SJCRH30 (cell line): ENCODE measurements at places on chromosomes 12 and 14. TPM values are rescaled to one million over a fixed set of nuclear protein-coding genes. Genes with fewer than 3 reads are reported as not detected.
A peak's percentile ranks its signal among the peaks of the same experiment; 100 is the strongest.

DNA sequence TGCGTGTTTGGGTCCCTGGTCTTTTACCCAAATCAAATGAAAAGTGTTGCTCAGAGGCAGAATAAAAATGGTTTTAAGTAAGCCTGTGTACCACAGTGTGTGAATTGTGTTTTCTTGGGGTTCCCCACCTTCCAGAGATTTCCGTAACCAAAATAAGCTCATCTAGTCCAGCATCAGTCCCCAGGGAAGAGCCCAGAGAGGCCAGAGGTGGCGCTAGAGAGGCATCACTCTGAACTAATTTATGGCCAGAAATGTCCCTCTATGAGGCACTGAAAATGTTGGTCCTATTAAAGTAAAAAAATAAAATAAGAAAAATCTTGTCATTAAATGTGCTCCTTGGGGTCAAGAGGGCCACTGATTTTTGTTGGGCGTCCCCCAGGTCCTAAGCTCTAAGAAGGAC lies 24.9 kb upstream of the PRKAB1 start:
- no peak for DNase-seq
- no peak overlapping the region for H3K27ac ChIP-seq
- H3K27me3 ChIP-seq: no peaks in the 10 kb centered on the region
- peaks cover 11% of the 10 kb centered on the region for H3K4me1 ChIP-seq

DNA sequence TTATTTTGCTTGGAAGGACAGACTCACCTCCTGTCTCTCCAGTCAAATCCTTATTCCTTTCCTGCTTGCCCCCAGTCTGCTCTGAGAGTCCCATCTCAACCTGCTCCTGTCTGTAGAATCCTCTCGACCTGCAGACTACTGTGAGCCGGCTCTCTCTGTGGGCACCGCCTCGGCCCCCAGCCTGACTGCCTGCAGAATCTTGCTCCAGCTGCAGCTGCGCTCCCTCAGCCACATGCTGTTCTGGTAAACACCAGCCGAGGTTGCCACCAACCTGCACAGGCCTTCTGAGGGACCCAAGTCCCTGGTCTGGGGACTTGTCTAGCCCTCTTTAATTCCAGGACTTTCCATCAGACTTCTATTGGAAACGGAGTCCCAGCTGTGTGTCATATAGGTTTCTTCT lies 44.8 kb upstream of the PRMT8 start:
- H3K4me1 ChIP-seq: no peaks in the 10 kb centered on the region
- H3K27ac ChIP-seq: no peak overlapping the region
- DNase-seq: no peak
- H3K36me3 ChIP-seq: no peaks in the 10 kb centered on the region
- no peak overlapping the region for H3K4me3 ChIP-seq
- H3K27me3 ChIP-seq: peaks cover 7% of the 10 kb centered on the region; the same call in 1 of the 2 replicates

The KRT79 gene
- not detected in 2 replicates for total RNA-seq

GRCh38 chr14:52551205-52551604 lies 1.1 kb downstream of the TXNDC16 start:
- no peak for DNase-seq
- no peak overlapping the region for H3K27ac ChIP-seq
- peak overlapping the region; percentile 73 for H3K4me3 ChIP-seq
- H3K4me1 ChIP-seq: peaks cover 3% of the 10 kb centered on the region; the same call in 1 of the 2 replicates
- H3K27me3 ChIP-seq: no peaks in the 10 kb centered on the region
- no peaks in the 10 kb centered on the region for H3K36me3 ChIP-seq

- no peaks in the 10 kb centered on the region for H3K27me3 ChIP-seq
- H3K4me1 ChIP-seq: no peaks in the 10 kb centered on the region
- no peak overlapping the region for H3K4me3 ChIP-seq
- H3K27ac ChIP-seq: no peak overlapping the region
Observed at GRCh38 chr14:61710853-61711817, 15.8 kb downstream of the HIF1A start.

The CFAP54 gene
- 0.16 TPM in 1 of 2 replicates, not detected in the other for total RNA-seq

DNA sequence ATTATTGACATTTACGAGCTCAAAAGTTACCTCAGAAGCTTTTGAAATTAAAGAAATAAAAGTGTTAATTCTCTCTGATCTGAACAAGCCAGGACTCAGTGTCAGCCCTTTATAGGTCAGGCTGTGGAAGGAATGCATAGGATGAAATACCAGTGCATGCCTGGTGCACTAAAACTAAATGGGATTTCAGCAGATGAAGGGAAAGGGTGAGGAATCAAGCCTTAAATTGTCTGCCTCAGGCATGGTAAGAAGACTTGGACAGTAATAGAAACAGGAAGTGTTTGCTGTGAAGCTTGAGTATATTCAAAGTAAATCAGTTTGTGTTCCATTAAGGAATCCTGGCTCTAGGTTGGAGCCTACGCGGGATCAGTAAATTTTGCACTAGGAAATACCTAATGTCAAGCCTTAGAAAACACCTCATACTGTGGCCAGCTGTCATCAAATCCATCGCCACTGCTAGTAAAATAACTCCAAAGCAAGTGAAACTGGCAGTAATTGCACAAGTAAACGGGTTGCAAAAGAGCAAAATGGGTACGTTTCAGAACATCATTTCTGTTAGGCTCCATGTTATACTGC lies 76.3 kb downstream of the PDE3A start:
- H3K27me3 ChIP-seq: no peaks in the 10 kb centered on the region
- no peak overlapping the region for H3K4me3 ChIP-seq
- DNase-seq: no peak
- no peaks in the 10 kb centered on the region for H3K36me3 ChIP-seq

GRCh38 chr14:31592122-31592521 lies 30.9 kb downstream of the NUBPL start:
- H3K36me3 ChIP-seq: no peaks in the 10 kb centered on the region; the same call in 1 of the 2 replicates
- no peaks in the 10 kb centered on the region for H3K27me3 ChIP-seq
- H3K27ac ChIP-seq: no peak overlapping the region
- no peaks in the 10 kb centered on the region for H3K4me1 ChIP-seq
- H3K4me3 ChIP-seq: no peak overlapping the region
- no peak for DNase-seq

DNA sequence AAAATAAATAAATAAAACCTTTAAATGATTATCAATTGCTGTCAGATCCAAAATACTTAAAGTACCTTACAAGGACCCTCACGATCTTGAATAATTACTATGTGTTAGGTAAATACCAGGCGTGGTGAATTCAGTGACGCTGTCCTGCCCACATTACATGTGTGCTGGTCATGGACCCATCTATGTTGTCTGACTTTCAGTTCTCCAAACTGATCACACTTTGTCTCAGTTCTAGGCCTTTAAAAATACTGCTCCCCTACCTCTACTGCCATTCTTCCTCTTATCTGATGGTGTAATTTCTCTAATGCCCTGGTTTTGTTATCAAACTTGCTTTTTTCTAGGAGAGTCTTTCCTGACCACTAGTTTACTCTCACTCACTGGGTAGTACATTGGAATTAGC lies 520.7 kb downstream of the TRHDE start:
- H3K27me3 ChIP-seq: no peaks in the 10 kb centered on the region
- no peaks in the 10 kb centered on the region for H3K36me3 ChIP-seq
- H3K4me3 ChIP-seq: no peak overlapping the region
- H3K4me1 ChIP-seq: no peaks in the 10 kb centered on the region
- DNase-seq: no peak

GRCh38 chr12:81461163-81461562 lies 298.0 kb downstream of the PPFIA2 start:
- no peak overlapping the region for H3K27ac ChIP-seq
- H3K27me3 ChIP-seq: no peaks in the 10 kb centered on the region
- no peaks in the 10 kb centered on the region for H3K4me1 ChIP-seq
- no peaks in the 10 kb centered on the region for H3K36me3 ChIP-seq

The ZDHHC22 gene
- total RNA-seq: 12.1 and 13.4 TPM in 2 replicates

The EIF5 gene
- total RNA-seq: 352 and 383 TPM in 2 replicates

The CAPS2 gene
- 0.71 and 1.1 TPM in 2 replicates for total RNA-seq

The SERPINA4 gene
- not detected in 2 replicates for total RNA-seq

DNA sequence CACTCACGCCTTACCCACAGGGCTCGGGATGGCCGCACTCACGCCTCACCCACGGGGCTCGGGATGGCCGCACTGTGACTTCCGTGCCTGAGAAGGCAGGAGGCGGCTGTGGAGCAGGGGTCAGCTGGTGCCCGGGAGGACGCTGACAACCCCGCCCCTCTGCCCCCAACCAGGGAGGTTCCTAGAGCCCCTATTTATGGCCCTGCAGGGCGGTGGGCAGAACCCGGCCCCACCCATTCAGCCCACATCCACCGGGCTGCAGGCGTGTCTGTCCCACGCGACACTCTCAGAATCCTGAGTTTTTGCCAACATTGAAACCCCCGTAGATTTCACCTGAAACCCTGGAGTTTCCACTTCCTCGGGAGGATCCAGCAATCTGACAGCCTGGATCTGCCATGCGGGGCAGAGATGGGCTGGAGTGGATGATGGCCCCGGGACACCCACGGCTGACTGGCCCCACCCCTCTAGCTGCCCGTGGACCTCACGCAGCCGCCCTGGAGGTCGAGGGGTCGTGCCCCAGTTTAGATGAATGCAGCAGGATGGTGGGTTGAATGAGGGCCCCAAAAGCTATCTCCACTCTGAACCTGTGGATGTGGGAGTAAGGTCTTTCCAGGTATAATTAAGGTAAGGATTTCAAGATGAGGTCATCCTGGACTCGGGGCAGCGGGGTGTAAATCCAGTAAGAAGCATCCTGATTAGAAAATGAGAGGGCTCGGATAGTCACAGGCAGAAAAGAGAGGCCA lies 20.4 kb downstream of the GALNT9 start:
- no peaks in the 10 kb centered on the region for H3K4me1 ChIP-seq
- H3K27ac ChIP-seq: no peak overlapping the region
- H3K4me3 ChIP-seq: no peak overlapping the region
- no peak for DNase-seq
- no peaks in the 10 kb centered on the region for H3K36me3 ChIP-seq

DNA sequence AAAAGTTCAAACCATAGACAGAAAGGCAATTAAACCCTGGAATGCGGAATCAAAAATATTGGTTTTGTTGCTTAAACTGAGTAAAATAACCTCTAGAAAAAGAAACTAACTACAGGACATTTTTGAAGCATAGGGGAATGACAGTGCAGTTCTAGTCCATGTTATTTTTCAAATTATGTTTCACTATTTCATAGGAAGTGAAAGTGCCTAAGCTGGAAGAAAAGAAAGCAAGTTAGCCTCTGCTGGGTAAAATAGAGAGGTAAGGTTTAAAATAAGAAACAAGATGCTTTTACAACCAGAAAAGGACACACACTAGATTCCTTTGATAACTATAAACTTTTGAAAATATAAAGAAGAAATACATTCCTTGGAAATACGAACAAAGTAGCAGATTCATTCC lies 1.1 kb downstream of the CLECL1 start:
- no peaks in the 10 kb centered on the region for H3K4me1 ChIP-seq
- no peak overlapping the region for H3K27ac ChIP-seq
- no peak for DNase-seq
- no peak overlapping the region for H3K4me3 ChIP-seq

- H3K36me3 ChIP-seq: peaks cover 4% of the 10 kb centered on the region; the same call in 1 of the 2 replicates
- H3K27me3 ChIP-seq: peaks cover 54% of the 10 kb centered on the region
- peaks cover 16% of the 10 kb centered on the region for H3K4me1 ChIP-seq
- H3K4me3 ChIP-seq: no peak overlapping the region
- peak; percentile 67 for DNase-seq
Observed at GRCh38 chr12:57848208-57848607, 1.7 kb upstream of the CTDSP2 start.

DNA sequence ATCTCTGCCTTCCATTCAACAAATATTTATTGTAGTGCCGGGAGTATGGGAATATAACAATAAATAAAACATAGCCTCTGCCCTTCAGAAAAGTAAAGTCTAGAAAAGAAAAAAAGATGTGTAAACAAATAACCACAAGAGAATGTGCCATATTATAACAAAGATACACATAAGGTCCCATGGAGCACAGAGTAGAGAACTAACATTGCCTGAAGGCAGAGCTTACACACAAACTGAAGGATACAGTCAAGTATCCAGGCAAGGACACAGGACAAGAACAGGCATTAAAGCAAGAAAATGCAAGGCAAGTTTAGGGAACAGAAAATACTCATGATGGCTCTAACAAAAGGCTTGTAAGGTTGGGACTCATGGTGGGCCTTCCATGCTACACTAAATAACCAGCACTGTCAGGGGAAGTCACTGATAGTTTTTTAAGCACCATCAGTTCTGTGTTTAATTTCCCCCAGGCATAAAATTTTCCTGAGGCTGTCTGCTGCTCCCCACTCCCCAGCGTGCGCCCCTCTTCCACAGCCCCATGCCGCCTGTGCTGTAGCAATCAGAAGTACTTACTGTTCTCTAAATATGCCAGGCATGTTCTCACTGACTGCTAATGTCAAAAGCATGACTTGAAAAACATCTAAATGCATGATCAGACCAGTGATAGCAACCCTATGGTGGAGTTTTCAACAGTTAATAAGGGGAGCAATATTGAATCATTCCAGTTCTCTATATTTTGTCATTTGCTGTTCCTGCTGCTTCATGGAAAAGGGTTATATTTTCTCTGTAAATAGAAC lies 77.8 kb downstream of the ANKS1B start:
- H3K36me3 ChIP-seq: no peaks in the 10 kb centered on the region
- H3K27ac ChIP-seq: no peak overlapping the region
- no peak for DNase-seq
- H3K4me3 ChIP-seq: no peak overlapping the region

GRCh38 chr12:74482115-74482514 lies 55.5 kb upstream of the ATXN7L3B start:
- H3K4me3 ChIP-seq: no peak overlapping the region
- no peaks in the 10 kb centered on the region for H3K4me1 ChIP-seq
- H3K27me3 ChIP-seq: no peaks in the 10 kb centered on the region
- DNase-seq: no peak
- H3K36me3 ChIP-seq: no peaks in the 10 kb centered on the region
- H3K27ac ChIP-seq: no peak overlapping the region

GRCh38 chr12:124240493-124240892 lies 54.4 kb upstream of the RFLNA start:
- DNase-seq: peak; percentile 59
- H3K4me3 ChIP-seq: no peak overlapping the region
- peaks cover 25% of the 10 kb centered on the region for H3K4me1 ChIP-seq
- no peak overlapping the region for H3K27ac ChIP-seq

The DPY19L2 gene
- total RNA-seq: 3.6 and 4.4 TPM in 2 replicates

DNA sequence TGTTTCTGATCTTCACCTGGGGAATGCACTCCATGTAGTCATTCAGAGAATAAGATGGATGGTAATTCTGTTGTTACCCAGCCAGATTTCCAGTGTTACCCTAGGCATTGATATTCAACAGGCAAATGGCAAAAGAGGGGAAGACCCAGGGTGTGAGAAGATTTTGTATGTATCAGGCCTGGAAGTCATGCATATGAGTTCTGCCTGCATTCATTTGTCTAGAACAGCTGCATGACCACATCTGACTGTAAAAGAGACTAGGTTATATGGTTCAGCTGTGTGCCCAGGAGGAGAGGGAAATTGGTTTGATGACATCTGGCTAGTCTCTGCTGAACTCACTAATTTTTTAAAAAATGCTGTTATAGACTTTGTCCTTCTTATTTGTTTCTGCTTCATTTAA lies 224.9 kb downstream of the NAV3 start:
- H3K4me1 ChIP-seq: no peaks in the 10 kb centered on the region
- H3K27ac ChIP-seq: no peak overlapping the region
- no peaks in the 10 kb centered on the region for H3K27me3 ChIP-seq
